Activated T-helper 1 cell treated with anti-CD3 and anti-CD28 coated beads, Interleukin-2, amount 50 U/mL, for 16 hours (primary cell): ENCODE measurements at places on chromosomes 4 and X.
A peak's percentile ranks its signal among the peaks of the same experiment; 100 is the strongest.

- DNase-seq, result no peak
These were observed 27.6 kb downstream of the NYX start for GRCh38 chrX:41474726-41475100.

GRCh38 chr4:27010334-27010940, 149.8 kb downstream of the STIM2 start:
- DNase-seq, result peak; percentile 12

GRCh38 chr4:154977228-154977627, 196.2 kb downstream of the RBM46 start:
- DNase-seq, result no peak

DNA sequence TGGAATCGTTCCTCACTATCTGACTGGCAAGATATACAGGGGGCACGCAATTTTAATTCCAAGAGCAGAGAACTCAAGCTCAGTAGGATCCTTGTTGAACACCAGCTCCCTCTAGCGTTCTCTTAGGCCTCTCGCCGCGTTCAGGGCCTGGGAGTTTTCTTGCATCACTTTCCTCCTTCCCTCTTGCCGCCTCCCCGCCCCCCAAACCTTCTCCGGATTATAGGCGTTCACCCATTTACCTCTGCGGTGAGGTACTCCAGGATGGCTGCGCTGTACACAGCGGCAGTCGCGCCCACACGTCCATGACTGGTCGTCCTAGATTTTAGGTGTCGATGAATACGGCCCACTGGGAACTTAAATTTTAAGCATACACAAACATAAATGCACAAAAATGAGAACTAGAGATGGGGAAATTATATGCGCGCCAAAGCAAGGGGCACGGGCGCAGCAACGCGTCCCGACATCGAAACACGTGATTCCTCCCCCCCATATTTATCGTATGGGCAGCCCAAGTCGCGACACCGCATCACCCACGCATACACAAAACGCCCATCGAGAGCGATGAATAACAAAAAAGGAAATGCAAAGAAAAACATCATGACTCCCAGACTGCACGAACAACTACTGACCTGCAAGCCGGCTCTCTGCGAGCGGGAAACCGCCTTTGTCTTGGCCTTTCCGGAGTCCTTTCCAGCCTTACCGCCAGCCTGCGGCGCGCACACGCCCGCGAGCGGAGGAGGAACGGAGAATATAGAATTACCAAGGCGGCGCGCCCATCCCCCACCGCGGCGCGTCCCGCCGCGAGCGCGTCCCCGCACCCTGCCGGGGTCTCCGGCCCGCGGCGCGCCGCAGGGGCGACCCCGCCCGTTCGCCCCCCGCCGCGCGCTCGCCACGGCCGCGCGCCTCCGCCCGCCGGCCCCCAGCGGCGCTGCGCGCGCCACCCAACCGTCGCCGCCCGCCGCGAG, 759 bp downstream of the H2AZ1 start:
- peak; percentile 62 for DNase-seq

- DNase-seq, result no peak
These were observed 10.0 kb upstream of the SPP1 start for GRCh38 chr4:87965501-87965975.

DNA sequence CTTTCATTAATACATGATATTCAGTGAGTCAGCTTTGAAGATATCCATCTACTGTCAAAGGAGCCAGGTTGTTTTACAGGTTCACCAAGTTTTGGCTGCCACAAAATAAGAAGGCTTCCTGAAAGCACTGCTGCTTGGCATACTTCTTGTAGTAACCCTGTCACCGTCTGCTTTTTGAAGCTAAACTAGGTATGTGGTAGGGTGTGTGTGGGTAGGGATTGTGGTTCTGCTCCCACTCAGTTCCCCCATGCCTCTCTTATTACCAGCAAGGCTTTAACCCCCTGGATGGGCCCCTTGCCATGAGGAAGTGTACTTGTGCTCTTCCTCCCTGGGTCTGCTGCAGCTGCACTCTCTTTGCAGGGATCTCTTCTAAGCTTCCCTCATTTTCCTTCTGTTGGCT, 191.2 kb downstream of the BANK1 start:
- DNase-seq, result no peak

GRCh38 chr4:4812145-4812794, 47.2 kb upstream of the MSX1 start:
- DNase-seq, result no peak

DNA sequence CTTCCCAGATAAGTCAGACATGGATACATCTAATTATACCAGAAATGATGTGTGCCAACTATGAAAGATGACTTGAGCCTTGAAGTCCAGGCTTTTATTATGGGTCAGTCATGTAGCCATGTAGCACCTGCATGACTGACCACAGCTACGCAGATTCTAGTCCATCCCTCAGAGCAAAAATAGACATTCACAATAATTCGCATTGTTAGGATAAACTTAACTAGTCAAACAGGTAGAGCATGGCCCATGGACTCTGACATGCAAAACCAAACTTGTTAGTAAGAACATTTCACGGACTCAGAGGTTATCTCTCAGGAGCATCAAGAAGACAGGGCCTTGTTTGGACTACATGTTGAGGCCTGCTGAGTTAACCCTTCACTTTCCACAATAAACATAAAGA, 132.6 kb downstream of the PWWP3B start:
- DNase-seq, result no peak

DNA sequence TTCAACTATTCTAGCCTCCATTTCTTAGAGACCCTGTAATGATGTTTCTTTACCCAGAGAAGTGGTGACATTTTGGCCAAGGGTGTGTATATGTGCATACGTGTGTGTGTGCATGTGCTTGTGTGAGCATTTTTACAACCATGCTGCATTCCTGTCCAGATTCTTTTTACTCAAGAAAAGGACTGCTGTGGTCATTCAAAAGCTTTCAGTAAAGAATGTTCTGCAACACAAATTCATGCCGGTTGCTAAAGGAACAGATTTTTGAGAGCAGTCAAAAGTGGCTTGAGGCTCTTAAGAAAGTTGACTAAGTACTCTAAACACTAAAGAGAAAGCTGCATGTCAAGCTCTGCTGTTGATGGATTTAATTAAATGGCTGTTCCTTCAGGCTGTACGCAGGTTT, 65.0 kb upstream of the FMR1 start:
- no peak for DNase-seq

- no peak for DNase-seq
These were observed 225.2 kb downstream of the ADGRL3 start for GRCh38 chr4:61425315-61425714.

- no peak for DNase-seq
These were observed 6.7 kb downstream of the WDR44 start for GRCh38 chrX:118352566-118352965.

GRCh38 chr4:101846550-101846949, 56.0 kb downstream of the BANK1 start:
- DNase-seq, result no peak

- no peak for DNase-seq
These were observed 1.2 kb downstream of the CXCL2 start for GRCh38 chr4:74097631-74098426.

DNA sequence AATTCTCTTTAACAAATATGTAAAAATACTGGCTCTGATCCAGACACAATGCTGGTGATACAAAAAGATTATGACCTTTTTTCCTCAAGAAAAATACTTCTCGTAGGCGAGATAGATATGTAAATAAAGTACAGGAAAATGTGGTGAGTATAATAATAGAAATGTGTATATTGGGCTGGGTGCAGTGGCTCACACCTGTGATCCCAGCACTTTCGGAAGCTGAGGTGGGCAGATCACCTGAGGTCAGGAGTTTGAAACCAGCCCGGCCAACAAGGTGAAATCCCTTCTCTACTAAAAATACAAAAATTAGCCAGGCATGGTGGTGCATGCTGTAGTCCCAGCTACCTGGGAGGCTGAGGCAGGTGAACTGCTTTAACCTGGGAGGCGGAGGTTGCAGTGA, 55.0 kb downstream of the MRPL1 start:
- no peak for DNase-seq

GRCh38 chrX:87468941-87469340, 48.7 kb upstream of the KLHL4 start:
- no peak for DNase-seq

- DNase-seq, result no peak
These were observed 32.0 kb downstream of the ELF2 start for GRCh38 chr4:139144911-139145551.

DNA sequence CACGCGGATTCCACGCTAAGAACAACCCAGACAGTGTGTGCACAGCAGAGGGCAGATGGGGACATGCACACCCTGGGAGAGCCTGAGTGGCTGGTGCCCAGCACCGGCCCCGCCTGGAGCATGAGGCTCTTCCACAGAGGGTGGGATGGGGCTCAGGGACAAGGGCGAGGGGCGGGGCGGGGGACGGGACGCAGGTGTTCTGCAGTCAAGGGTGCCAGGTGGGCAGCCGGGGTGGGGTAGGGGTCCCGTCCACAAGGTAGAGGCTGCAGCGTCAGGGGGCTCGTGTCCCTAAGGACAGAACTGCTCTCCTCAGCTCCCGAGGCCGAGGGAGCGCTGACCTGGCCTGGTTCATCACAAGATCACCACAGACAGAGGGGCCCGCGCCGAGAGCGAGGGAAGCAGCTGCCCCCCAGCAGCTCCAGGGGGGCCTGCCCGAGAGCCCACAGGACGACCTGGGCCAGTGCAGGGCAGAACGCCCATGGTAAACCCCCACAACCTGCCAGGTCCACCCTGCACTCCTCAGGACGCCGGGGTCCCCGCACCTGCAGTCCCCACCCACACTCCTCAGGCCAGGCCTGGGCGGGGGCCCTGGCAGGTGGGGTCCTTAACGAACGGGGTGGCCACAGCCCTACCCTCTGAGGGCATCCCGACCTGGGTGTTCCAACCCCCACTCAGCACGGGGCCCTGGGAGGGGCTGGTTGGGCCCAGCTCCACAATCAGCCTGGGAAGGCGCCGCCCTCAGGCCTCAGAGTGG, 26.7 kb downstream of the CTBP1 start:
- DNase-seq, result no peak

DNA sequence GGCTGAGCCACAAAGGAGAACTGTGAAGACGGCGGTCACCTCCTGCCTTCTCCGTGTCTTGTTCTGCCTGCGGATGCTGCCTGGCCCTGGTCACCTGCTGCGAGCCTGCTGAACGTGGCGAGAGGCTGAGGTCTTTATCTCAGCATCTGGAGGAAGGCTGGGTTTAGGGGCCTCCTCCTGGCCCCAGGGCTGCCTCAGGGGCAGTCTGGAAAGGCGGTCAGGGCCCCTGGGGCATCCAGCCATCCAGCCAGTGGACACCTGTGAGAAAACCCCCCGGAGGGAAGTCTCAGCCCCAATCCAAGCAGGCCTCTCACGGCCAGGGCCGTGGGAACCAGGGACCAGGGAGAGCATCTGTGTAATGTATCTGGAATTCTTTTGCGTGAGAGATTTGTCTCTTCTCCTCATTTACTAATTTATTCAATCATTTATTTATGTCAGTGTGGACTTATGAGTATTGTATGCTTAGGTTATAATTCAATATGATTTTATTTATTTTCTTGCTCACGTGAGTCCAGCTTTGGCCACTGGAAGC, 11.3 kb downstream of the PDE6B start:
- no peak for DNase-seq

DNA sequence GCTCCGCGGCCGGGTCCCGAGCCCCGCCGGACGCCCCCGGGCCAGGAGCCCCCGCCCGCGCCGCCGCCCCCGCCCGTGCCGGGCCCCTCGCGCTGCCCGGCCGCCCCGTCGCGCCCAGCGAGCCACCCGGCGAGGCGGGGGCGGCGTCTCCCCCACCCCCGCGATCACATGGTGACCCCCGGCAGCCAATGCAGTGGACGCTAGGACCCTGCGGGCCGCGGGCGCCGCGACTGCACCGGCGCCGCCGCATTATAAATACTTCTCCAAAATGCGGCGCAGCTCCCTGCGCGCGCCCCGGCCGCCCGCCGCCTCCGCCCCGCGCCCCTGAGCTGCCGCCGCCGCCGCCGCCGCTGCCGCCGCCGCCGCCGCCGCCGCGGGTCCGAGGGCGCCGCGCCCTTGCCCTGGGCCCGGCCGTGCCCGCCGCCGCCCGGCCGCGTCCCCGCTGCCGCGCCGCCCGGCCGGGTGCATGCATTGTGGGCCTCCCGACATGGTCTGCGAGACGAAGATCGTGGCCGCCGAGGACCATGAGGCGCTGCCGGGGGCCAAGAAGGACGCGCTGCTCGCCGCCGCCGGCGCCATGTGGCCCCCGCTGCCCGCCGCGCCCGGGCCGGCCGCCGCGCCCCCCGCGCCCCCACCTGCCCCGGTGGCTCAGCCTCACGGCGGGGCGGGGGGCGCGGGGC, at the start of gene NAT8L:
Gene NAT8L, plus strand, starts transcription at position 282 of the 680 bp plus-strand sequence. Its CDS starts 185 bp downstream, at position 467.
- no peak for DNase-seq

DNA sequence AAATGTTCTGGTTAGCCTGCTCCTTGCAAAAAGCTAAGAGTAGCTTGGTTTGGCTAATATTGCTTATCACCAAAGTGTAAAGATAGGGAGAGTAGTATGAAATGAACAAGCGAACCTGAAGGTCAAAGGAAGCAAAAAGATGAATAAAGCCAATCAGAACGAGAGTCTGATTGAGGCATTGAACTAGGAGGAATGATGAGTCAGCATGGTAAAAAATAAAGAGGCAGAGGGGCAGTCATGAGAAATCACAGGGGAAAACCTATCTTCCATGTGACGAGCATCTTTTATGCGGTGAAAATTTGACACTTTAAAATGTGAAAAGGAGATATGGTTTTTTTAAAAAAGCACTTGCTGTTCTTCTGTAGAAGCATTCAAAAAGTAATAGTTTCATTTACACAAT, 533.7 kb downstream of the SPOCK3 start:
- DNase-seq, result no peak

DNA sequence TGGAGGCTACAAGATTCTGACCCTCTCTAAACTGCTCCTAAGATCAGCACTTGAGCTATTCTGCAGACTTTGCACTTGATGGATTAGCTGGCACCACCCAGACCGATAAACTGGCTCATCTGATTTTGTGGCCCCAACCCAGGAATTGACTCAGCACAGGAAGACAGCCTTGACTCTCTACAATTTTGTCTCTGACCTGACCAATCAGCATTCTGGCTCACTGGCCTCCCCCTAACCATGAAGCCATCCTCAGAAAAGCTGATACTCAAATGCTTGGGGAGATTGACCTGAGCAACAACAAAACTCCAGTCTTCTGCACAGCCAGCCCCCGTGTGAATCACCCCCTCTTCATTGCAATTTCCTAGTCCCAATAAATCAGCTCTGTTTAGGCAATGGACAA, 195.4 kb upstream of the PPP1R2C start:
- DNase-seq, result no peak

DNA sequence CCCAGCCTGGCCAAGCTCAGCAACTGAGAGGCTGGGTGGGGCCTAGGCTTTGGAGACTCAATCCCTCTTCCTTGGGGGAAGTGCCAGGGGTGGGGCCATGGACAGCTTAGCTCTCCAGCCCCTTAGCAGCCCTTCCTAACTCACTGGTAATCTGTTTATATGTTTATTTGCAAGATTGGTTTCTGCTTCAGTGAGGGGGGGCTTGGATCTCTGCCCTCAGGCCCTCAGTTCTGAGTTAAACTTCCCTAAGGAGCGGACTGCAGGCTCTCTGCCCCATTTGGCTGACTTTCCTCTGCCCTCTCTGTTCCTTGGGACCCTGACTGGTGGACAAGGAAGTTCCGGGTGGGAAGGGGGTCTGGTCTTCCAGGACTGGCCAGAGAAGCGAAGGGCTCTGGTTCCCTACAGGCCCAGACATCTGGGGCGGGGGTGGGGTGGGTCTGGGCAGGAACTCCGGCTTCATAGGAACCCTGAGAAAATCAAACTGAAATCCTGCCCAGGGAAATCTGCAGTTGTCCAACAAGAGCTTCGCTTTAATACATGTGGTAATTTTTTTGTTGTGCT, 51.4 kb downstream of the NALF2 start:
- no peak for DNase-seq

GRCh38 chrX:148568763-148569162, 68.3 kb downstream of the AFF2 start:
- no peak for DNase-seq

- DNase-seq, result no peak
These were observed 8.0 kb downstream of the GK start for GRCh38 chrX:30661228-30661627.
